ENCODE measurements at places on chromosomes 16 and 17.
A peak's percentile ranks its signal among the peaks of the same experiment; 100 is the strongest.

- no peak for DNase-seq
These were observed 22.1 kb downstream of the SLC7A6 start for GRCh38 chr16:68286153-68287074.

GRCh38 chr16:15790458-15790857, 66.4 kb downstream of the MYH11 start:
- no peak for DNase-seq

GRCh38 chr17:78613416-78613815, 36.2 kb upstream of the DNAH17 start:
- no peak for DNase-seq

- peak; percentile 3 for DNase-seq
These were observed 38.5 kb downstream of the IGF2BP1 start for GRCh38 chr17:49035470-49036269.

GRCh38 chr17:33671491-33671890, 378.4 kb upstream of the ASIC2 start:
- DNase-seq, result no peak

DNA sequence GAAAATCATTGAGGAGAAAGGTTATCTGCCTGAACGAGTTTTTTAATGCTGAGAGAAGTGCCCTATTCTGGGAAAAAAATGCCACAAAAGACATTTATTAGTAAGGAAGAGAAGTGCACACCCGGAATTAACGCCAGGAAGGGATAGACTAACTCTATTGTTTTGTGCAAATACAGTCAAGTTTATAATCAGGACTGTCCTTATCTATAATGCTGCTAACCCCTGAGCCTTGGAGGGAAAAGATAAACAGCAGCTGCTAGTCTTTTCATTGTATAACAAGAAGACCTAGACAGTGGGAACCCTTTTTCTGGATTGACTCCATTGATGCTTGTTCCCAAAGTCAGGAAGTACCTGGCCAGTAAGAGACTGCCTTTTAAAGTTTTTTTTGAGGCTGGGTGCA, 26.5 kb downstream of the BCAS3 start:
- no peak for DNase-seq

DNA sequence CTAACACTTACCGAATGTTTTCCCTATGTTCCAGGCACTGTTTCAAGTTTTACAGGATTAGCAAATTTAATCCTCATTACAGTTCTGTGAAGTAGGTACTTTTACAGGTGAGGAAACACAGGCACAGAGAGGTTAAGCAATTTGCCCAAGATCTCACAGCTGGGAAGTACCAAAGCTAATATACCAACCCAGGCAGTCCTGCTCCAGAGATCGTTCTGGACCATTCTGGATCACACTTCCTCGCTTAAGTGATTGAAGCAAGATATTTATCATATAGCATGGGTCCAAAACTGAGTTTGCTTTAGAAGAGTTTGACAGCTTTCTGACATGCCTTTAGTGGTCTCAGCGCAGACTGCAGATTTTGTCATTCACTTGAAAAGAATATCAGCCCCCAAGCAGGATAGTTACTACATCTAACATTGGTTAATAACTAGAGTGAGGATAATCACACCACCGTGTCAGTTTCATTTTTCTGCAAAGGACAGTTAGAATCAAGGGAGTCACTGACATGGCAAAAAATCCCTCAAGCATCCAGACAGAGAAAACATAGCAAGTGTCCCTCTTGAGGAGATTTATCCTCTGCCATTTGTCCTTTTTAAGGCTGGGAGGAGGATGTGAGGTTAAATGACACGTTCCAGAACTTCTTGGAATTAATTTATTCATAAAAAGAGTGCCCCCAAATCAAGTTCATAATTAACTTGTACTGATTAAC, 5.1 kb downstream of the HS3ST3B1 start:
- no peak for DNase-seq

- DNase-seq, result no peak
These were observed 20.2 kb downstream of the CHCT1 start for GRCh38 chr17:60442271-60443173.

DNA sequence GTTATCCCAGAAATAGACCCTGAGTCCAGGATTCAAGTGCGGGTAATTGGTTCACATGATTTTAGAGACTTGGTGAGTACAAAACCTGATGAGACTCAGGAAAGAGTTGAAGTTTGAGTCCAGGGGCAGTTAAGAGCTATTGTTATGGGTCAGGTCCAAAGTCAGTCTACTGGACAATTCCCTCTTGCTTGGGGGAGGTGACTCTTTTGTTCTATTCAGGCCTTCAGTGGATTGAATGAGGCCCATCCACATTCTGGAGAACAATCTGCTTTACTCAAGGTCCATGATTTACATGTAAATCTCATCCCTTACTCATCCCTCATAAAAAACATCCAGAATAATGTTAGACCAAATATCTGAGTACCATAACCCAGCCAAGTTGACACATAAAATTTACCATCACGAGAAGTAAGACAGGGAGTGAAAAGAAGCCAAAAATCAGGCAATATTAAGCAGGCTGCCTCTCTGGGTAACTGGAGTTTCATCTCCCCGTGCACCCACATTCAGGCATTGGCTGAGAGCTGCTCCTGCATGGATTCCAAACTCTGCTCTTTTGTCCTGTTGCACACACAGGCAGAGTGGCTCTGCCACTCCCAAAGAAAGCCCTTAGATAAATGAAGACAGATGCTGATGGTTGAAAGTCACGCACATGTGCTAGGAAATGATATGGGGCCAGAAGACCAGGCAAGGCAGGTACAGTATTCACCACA, 156.0 kb upstream of the SALL1 start:
- DNase-seq, result no peak

DNA sequence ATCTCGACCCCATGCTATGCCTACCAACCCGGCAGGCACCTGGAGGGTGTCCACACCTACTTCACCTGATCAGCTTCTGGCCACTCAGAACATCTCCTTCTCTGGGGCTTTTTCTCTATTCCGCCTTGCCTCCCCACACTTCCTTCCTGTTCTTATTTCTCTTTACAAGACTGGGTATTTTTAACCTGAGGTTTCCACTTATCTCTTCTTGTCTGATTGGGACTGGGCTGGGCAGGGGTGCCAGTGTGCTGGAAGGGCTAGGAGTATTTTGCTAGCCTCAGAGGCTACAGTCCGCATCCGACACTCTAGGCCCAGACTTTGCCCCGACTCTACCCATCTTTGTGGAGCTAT, 26.2 kb upstream of the ZNF652 start:
- DNase-seq, result no peak

GRCh38 chr16:53891409-53892139, 187.6 kb downstream of the FTO start:
- DNase-seq, result no peak

GRCh38 chr17:61756561-61756960, 106.8 kb downstream of the BRIP1 start:
- DNase-seq, result no peak
